Left kidney (tissue), 8 donors: ENCODE measurements at places on chromosomes 3 and 15. TPM values are rescaled to one million over a fixed set of nuclear protein-coding genes. Genes with fewer than 3 reads are reported as not detected.

DNA sequence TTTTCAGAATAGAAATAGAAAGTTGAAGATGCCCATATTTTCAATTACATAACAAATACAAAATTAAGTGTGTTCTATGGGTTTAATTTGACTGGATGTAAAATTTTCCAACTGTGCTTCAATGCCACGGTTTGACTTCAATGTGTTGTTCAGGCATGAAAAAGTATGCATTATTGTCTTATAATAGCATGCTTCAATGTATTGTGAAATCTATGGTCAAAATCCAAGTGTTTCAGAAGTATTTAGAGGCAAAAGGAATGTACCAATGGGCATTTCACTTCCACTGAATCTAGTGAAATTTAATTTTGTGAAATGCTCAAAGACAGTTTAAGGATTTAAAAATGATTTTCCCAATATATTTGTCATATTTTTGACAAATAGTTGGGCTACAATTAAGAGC lies 16.0 kb downstream of the NEK10 start:
- DNase-seq: no peak

DNA sequence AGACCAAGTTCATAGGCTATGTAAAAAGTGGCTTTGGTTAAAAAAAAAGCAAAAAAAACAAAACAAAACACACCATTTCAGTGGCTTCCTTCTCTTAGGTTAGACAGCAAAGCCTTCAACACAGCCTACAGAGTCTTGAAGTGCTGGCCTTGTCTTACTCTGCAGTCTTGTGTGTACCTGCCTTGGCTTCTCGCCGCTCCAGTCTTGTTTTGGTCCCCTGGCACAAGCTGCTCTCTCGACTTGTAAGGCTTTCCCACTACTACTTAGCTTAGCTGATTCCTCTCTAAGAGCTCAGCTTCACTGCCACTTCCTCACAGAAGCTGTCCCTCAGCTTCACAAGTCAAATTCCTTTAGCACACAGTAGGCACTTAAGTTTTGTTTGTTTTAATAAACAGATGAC lies 63.0 kb downstream of the ST3GAL6 start:
- no peak for DNase-seq

DNA sequence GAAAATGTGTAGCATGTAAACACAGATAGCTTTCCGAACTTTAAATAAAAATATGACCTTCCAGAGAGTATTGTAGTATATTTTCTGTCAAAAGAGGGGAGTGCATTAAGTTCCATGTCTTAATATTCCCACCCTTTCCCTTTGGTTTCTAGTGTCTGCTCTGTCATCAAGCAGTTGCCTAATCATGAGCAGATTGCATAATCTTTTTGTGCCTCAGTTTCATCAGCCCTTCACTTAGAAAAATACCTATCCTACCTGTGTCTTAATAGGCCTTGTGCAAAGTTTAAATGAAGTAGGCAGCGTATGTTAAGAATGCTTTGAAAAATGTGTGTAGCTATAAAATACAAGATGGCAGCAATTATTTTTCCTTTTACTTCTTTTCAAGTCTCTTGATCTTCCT lies 52.8 kb downstream of the CALML4 start:
- DNase-seq: no peak

DNA sequence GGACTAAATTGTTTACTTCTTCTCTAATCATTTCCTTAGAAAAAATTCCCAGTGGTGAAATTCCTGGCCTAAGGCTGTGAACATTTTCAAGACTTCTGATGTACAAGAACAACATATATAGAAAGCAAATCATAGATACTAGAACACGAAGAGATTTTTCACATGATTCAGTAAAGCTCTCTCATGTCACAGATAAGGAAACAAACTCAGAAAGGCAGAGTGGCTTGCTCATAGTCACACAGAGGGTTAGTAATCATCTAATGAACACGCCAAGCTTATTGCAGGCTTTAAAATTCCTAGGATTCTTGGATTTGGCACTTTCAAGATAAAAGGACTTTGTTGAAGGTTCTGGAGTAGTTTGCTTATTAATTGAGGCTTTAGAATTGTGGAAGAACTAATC lies 26.2 kb downstream of the CRTAP start:
- no peak for DNase-seq

GRCh38 chr3:155442072-155442471 lies 148.6 kb upstream of the STRIT1 start:
- no peak for DNase-seq

DNA sequence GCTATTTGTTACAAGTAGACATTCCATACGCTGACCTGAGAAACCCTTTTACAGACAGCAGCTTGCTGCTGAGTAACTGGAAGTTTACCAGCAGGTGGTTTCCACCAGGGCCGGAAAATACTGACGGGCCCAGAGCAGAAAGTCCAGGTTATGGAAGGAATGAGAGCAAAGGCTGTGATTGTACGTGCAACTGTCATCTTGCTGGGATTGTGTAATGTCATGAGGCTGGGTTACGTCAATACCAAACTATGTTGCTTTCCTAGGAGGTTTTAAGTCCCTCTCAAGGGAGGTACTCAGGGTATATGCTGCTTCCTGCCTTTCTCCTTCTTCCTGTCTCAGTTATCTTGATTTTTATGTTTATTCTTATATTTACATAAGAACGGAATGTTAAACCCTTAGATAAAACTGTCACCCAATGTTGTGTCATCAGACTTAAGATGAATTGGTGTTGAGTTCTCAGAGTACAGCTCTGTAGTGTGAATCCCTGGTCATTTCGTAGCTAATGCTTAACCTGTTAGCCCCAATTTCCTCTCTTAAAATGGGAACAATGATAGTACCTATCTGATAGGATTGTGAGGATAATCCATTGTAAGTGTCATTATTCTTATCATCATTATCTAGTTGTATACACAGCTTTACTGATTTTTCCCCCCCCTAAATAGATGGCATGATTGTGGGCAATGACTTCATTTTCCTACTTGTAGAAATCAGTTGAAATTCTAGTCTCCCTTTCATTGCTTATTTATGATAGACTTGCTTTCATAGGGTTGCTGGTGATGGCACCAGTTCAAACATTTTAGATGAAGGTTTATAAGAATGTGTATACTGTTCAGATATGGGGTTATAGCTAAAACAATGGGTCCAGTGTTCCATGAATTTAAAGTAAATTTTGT lies 101.4 kb downstream of the FNDC3B start:
- DNase-seq: no peak

- no peak for DNase-seq
Measured at GRCh38 chr3:135009014-135009413, 214.0 kb downstream of the EPHB1 start.

The P2RY1 gene
- 3.3 TPM for polyA plus RNA-seq

The ANKRD34C gene
- 0.10 TPM for polyA plus RNA-seq

The NUP210 gene
- 28.9 TPM for polyA plus RNA-seq

The COPG1 gene
- polyA plus RNA-seq: 176 TPM

The ITPKA gene
- 0.52 TPM for polyA plus RNA-seq
